ENCODE measurements at places on chromosomes 1 and 21.

GRCh38 chr1:29876441-29876840, 640.1 kb downstream of the PTPRU start:
- no peak for DNase-seq

GRCh38 chr1:9793291-9793690, 30.5 kb downstream of the CLSTN1 start:
- no peak for DNase-seq

GRCh38 chr1:181712711-181713110, 229.4 kb downstream of the CACNA1E start:
- DNase-seq: no peak

GRCh38 chr21:43805275-43805800, 16.0 kb downstream of the RRP1 start:
- no peak for DNase-seq

DNA sequence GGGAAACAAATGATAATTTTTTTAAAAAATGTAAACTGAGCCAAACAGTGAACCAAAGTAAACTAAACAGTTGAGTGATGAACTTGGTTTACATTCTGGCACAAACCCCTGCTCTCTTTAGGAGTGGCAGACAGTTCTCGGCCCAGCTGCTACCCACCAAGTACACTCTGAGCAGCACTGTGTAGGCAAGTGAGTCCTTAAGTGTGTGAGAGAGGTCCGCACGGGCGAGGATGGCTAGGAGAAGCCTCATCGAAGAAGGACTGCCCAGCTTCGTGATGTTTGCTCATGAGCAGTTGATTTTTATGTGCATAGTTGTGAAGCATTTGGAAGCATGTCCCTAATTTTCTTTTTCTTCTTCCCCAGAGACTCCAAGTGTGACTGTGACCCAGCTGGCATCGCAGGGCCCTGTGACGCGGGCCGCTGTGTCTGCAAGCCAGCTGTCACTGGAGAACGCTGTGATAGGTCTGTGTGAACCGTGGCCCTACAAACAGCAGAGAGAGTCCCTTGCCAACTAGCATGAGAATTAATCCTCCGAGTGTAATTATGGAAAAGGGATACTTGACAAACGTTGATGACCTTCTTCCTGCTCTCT, 32.1 kb downstream of the LAMC2 start:
- DNase-seq: no peak

- no peak for DNase-seq
Observed at GRCh38 chr1:229529639-229530038, 21.5 kb upstream of the NUP133 start.

DNA sequence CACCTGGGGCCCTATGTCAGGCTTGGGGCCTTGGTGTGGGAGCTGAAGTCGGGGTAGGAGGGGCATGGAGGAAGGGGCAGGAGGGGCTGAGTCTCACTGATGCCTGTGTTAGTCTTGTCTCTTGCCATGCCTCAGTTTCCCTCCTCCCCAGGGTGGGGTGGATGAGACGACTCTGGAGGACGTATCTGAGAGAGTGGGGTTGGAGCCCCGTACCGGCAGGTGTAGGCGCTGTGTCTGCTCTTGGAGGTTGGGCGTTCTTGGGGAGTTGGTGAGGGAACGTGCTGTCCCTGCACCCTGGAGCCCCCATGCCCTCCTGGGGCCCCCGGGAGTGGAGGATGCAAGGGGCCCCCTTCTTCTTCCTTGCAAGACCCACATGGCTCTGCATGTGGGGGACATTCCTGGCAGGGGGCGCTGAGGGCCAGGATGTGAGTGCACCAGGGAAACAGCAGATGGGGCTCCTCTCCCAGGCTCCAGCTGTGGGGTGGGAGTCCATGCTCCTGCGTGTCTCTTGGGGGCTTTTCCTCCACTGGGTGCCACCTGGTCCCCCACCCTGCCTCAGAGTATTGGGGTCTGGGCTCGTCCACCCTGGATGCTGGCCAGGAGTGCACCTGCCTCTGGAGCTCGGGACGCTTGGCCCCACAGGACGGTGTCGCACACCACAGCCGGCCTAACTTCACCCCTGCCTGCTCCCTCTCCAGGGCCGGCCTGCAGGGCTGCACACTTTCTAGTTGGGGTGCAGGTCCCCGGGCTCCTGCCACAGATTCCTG, 1.4 kb upstream of the TNFRSF14 start:
- no peak for DNase-seq

- DNase-seq: no peak
Observed at GRCh38 chr1:247322849-247323586, 8.6 kb downstream of the ZNF496 start.

DNA sequence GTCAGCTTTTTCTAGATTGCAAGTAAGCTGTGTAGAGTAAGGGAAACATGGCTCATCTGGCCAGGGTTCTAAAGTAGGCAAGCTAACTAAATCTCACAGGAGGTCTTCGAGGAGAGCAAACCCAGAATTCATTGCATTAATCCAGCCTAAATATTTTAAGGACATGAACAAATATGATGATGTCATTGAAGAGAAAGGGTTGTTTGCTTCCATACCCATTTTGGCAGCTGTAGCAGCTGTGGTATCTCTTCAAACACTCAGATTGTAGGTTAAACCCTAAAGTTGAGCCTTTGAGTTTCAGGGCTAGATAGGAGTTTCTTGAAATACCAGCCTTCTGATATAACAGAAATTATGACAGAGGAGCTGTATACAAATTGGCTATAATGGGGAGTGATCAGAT, 200.5 kb upstream of the C1orf105 start:
- peak; percentile 15 for DNase-seq

DNA sequence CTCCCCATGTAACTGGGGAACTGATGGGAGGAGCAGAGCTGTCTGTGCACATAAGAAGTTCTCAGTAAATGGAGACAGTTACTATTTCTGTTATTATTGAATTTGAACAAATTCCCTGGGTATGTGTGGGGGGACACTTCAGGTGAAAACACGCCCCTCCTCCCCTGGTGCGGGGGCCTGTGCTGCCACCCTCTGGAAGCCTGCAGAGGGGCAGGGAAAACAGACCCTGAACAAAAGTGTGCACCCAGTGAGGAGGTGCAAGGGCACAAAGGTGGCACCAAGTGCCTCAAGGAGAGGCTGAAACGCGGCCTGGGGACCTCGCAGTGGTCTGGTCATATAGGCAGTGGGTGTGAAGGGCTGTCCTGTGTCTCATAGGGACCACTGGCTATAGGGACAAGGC, 18.2 kb upstream of the NADK start:
- DNase-seq: no peak

DNA sequence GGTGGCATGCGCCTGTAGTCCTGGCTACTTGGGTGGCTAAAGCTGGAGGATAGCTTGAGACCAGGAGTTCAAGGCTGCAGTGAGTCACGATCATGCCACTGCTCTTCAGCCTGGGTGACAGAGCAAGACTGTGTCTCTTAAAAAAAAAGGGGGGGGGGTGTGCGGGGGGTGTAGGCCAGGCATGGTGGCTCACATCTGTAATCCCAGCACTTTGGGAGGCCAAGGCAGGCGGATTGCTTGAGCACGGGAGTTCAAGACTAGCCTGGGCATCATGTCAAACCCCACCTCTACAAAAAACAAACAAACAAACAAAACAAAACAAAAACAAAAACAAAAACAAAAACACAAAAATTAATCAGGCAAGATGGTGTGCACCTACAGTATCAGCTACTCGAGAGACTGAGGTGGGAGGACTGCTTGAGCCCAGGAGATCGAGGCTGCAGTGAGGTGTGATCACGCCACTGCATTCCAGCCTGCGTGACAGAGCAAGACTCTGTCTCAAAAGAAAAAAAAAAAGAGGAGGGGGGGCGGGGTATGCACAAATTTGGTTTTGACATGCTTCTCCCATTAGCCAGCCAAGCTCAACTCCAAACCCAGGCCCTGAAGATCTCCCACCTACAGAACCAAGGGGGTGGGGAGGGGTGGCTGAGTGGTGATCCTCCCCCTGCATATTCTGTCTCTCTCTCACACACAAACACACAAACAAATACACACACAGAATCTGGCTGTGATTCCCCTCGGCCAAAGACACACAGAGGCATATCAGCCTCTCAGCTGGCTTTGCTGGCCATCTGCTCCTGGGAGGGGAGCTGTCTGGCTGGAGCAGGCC, 3.1 kb downstream of the PTAFR start:
- peak; percentile 22 for DNase-seq

GRCh38 chr1:8495928-8496401, 178.1 kb downstream of the SLC45A1 start:
- no peak for DNase-seq

- peak; percentile 7 for DNase-seq
Observed at GRCh38 chr1:221371705-221372104, 370.2 kb downstream of the DUSP10 start.

- peak; percentile 78 for DNase-seq
Observed at GRCh38 chr1:20279509-20279908, 11.2 kb upstream of the VWA5B1 start.

DNA sequence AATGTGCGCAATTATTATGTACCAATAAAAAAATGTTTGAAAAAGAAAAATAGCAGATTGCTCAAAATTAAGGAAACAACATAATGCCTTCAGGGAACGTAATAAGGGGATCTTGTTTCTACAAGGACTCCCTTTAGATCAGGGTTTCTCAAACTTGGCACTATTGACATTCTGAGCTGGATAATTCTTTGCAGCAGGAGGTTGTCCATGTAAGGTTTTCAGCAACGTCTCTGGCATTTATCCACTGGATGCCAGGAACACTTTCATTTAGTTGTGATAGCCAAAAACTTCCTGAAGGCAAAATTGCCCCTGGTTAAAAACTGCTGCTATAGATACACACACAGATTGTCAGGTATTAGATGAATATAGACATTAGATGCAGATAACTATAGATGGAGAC, 666.7 kb upstream of the ADAMTS5 start:
- peak; percentile 36 for DNase-seq

- peak; percentile 34 for DNase-seq
Observed at GRCh38 chr1:119327450-119328155, 41.0 kb upstream of the HAO2 start.

- DNase-seq: no peak
Observed at GRCh38 chr1:89129911-89130310, 4.0 kb upstream of the GBP2 start.

DNA sequence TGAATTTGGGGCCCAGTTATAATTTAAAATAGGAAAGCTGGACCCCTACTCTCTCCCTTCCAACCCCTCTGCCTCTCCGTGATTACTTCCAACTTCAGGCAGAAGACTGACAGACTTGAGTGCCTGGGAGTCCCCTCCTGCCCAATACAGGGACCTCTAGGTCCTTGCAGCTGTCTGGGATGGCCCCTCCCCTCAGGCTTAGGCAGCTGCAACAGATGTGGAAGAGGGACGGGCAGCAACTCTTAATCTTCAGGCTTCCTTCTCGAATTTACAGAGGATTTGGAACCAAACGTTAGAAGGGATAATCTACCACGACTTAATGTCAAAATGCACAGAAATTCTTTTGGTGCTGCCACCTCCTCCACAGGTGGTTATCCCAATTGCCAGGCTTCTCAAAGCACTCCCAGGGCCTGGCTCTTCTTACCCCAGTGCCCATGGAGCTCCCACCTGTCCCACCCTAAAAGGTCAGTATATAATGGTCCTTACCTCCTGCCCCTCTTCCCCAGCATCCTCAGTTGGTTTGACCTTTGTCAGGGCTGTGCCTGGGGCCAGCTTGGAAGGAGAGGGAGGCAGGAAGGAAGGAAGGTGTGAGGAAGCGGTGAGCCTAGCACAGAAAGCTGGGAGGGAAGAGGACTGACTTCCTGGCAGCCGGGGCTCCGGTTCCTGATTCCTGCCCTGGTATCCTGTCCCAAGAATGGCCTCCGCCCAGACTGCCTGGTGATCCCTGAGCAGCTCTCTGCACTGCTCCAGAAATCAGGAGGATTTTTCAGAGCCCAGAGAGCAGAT, 2.8 kb downstream of the PEA15 start:
- DNase-seq: no peak

- peak; percentile 8 for DNase-seq
Observed at GRCh38 chr1:219581766-219582165, 31.1 kb downstream of the ZC3H11B start.

DNA sequence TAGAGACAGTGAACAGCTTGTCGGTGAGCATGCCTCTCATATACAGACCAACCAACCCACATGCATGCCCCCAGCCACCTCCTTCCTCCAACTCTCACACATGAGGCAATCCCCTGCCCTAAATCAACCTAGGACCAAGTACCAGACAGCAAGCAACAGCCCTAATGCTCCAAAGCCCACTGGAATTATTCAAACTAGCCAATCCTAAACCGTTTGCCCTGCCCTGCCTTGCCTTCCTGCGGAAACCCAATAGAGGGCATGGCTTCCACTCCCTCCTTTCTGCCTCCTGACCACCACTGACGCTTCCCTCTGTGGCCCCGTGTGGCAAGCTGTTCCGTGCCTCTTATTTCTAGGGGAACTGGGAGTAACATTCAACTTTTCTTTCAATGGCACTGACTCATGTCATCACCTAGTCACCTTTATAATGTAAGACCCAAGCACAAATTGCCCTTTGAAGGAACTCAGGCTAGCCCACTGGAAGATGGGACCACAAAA, 129.3 kb upstream of the GJB5 start:
- no peak for DNase-seq

GRCh38 chr1:151935154-151935553, 25.8 kb upstream of the THEM4 start:
- DNase-seq: peak; percentile 50

DNA sequence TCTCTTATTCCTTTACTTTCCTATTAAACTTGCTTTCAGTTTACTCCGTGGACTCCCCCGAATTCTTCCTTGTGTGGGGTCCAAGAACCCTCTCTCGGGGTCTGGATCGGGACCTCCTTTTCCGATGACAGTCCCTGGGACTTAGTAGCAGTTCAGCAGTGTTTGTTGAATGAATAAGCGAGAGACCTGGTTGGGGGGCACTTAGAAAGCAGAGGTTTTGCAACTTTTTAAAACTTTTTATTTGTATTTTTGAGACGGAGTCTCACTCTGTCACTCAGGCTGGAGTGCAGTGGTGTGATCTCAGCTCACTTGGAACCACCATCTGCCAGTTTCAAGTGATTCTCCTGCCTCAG, 2.1 kb upstream of the ANKRD65 start:
- no peak for DNase-seq

DNA sequence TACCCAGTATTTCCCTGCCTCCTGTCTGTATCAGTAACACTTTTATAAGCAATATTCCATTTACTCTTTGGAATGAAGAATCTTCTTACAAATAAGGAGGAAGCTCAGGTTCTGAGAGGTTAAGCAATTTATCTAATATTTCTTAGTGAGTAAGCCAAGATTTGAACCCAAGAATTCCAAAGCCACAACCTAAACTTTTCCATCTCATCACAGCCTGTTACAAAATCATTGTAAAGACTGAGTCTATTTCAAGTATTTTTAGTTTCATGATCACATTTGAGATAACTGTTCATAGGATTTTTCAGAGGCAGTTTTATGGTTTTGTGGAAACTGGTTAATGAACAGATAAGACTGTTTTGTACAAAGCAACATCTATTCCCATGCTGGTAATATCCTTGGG, 29.8 kb upstream of the HHAT start:
- DNase-seq: no peak

- DNase-seq: peak; percentile 90
Observed at GRCh38 chr1:115782571-115783281, 14.2 kb upstream of the CASQ2 start.

DNA sequence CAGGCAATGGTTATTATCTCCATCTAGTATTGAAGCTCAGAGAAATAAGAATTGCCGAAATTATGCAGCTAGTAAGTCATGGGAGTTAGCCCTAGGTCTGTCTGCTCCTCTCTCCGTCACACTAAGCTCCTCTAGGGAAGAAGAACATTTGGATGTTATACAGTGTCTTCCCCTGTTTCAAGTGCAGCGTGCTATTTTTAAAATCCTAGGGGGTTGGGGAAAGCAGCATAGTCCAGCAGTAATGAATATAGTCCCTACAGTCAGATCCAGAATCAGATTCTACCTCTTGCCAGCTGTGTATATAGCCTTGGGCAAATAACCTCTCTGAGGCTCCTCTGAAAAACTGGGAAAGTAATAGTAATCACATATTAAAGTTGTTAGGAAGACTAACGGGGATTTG, 44.5 kb upstream of the OSBPL9 start:
- no peak for DNase-seq
